CD8-positive, alpha-beta T cell (primary cell): ENCODE measurements at places on chromosomes 2 and 18. TPM values are rescaled to one million over a fixed set of nuclear protein-coding genes. Genes with fewer than 3 reads are reported as not detected.

CERKL gene
- total RNA-seq = not detected

IL1R1 gene
- 0.08 TPM for total RNA-seq

TRAK2 gene
- total RNA-seq = 22.5 TPM

NPAS2 gene
- 10.2 TPM for total RNA-seq

STON1 gene
- total RNA-seq = 1.4 TPM

ITGB6 gene
- total RNA-seq = not detected

CHRNG gene
- not detected for total RNA-seq

CPO gene
- not detected for total RNA-seq

GPR35 gene
- total RNA-seq = 17.5 TPM

REEP1 gene
- total RNA-seq = not detected

CRYGD gene
- not detected for total RNA-seq

ACVR1 gene
- 8.3 TPM for total RNA-seq

LOXHD1 gene
- not detected for total RNA-seq

SALL3 gene
- not detected for total RNA-seq

SPHKAP gene
- total RNA-seq = not detected

NTSR2 gene
- total RNA-seq = not detected

GREB1 gene
- 0.57 TPM for total RNA-seq

NMUR1 gene
- total RNA-seq = 0.50 TPM

SSB gene
- total RNA-seq = 170 TPM

MEP1B gene
- not detected for total RNA-seq

CNTNAP5 gene
- not detected for total RNA-seq

MAP3K2 gene
- total RNA-seq = 126 TPM

ELOA2 gene
- total RNA-seq = not detected

SETBP1 gene
- total RNA-seq = 2.1 TPM

PKDCC gene
- total RNA-seq = not detected

PAIP2B gene
- total RNA-seq = 1.8 TPM

SPAST gene
- total RNA-seq = 9.4 TPM

MYL1 gene
- not detected for total RNA-seq

CRYGC gene
- total RNA-seq = not detected

PLCD4 gene
- 1.0 TPM for total RNA-seq

VRK2 gene
- total RNA-seq = 11.0 TPM

IL1RL1 gene
- total RNA-seq = not detected

CXCR1 gene
- not detected for total RNA-seq

BCL11A gene
- 2.6 TPM for total RNA-seq

CTAGE1 gene
- not detected for total RNA-seq

TGFA gene
- total RNA-seq = 1.0 TPM

LYG2 gene
- not detected for total RNA-seq

APOB gene
- total RNA-seq = not detected

GKN2 gene
- not detected for total RNA-seq

ABCG8 gene
- not detected for total RNA-seq

NT5DC4 gene
- not detected for total RNA-seq

ANKRD62 gene
- not detected for total RNA-seq

ACVR1C gene
- total RNA-seq = 2.3 TPM

C2orf15 gene
- 1.3 TPM for total RNA-seq
